GM23338 (cell line): ENCODE measurements at places on chromosomes 7 and 10. TPM values are rescaled to one million over a fixed set of nuclear protein-coding genes. Genes with fewer than 3 reads are reported as not detected.

DNA sequence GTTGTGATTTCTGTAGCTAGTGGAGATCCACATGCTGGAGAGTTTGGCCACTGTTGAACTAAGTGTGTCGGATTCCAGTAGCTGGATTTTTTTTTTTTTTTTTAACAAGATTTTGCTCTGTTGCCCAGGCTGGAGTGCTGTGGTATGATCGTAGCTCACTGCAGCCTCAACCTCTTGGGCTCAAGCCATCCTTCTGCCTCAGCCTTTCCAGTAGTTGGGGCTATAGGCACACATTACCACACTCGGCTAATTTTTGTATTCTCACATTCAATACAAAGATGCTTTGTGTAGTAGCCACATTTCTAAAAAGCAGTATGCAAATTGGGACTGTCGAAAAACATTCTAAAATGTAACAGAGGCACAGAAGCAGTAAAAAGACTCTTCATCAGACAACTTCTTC, 63.5 kb downstream of the RABGEF1 start:
- no peak for DNase-seq
- H3K27me3 ChIP-seq: no peaks in the 10 kb centered on the region
- H3K4me3 ChIP-seq: no peak overlapping the region
- peaks cover 8% of the 10 kb centered on the region for H3K36me3 ChIP-seq

DNA sequence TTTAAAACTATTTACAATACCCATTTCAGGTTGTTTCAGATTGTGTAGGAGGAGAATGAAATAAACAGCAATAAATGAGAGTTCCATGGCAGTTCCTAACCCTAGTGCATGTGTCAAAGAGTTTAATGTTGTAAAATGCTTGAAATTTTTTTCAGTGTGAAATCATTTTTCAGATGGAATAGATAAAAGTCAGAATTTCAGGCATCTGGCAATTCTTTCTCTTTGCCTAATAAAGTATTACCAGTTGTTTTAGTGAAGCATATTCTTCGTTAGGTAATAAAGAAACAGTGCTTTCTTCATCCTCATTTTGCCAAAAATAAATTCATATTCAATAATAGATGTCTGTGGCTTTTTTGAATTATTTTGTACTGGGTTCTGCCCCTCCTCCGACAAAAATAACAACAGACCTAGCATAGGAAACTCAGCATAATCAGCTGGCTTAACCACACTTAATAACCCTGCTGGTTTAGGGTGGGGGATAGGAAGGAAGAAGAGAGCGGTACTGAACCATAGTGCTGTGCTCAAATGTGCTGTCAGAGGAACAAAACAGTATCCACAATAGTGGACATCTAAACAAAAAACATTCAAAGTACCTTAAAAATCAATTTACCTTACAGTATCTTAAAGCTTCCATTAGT, 39.1 kb downstream of the MINDY3 start:
- no peaks in the 10 kb centered on the region for H3K36me3 ChIP-seq
- DNase-seq: no peak
- H3K27ac ChIP-seq: no peak overlapping the region
- no peaks in the 10 kb centered on the region for H3K4me1 ChIP-seq
- no peaks in the 10 kb centered on the region for H3K27me3 ChIP-seq
- no peak overlapping the region for H3K4me3 ChIP-seq

- no peaks in the 10 kb centered on the region for H3K27me3 ChIP-seq
- H3K4me3 ChIP-seq: no peak overlapping the region
- H3K36me3 ChIP-seq: no peaks in the 10 kb centered on the region
- no peak for DNase-seq
- H3K4me1 ChIP-seq: no peaks in the 10 kb centered on the region
Observed at GRCh38 chr7:103972779-103973434, 16.6 kb downstream of the RELN start.

Gene UPK3B
- total RNA-seq: 3.0 and 5.2 TPM in 2 replicates

GRCh38 chr7:4753598-4754432, 21.6 kb upstream of the AP5Z1 start:
- H3K27ac ChIP-seq: no peak overlapping the region
- DNase-seq: peak; percentile 89
- H3K4me1 ChIP-seq: no peaks in the 10 kb centered on the region
- H3K4me3 ChIP-seq: no peak overlapping the region
- H3K36me3 ChIP-seq: no peaks in the 10 kb centered on the region
- H3K27me3 ChIP-seq: no peaks in the 10 kb centered on the region

GRCh38 chr7:132240821-132241422, 335.3 kb downstream of the PLXNA4 start:
- no peak overlapping the region for H3K4me3 ChIP-seq
- H3K36me3 ChIP-seq: peaks cover 4% of the 10 kb centered on the region; the same call in 1 of the 2 replicates

DNA sequence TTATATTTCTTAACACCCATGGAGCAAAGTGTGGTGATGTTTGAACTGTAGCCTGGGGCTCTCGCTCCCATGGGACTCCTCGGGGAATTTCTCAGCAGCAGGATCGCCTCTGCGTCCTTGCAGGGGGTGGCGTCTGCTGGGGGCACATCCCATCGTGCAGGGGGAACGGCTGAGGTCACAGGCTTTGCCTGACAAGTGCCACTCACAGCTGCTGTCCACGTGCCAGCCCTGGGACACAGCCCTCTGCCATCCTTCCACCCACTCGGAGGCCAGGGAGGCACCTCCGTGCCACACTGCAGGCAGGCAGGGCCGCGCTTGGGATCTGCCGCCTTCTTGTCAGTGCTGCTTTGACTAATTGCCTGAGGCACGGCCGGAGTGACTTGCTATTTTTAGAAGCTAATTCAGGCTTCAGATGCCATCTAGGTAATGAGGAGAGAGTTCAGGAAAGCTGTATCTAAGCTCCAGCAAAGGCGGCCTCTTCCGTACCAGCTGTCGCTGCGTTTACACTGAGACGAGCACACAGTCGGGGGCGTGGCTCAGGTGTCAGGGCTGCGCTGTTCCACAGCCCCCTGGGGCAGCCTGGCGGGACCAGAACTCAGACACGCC, 45.7 kb downstream of the PITRM1 start:
- no peak overlapping the region for H3K4me3 ChIP-seq
- no peaks in the 10 kb centered on the region for H3K27me3 ChIP-seq
- DNase-seq: no peak

- H3K4me3 ChIP-seq: no peak overlapping the region
- H3K4me1 ChIP-seq: no peaks in the 10 kb centered on the region
- DNase-seq: no peak
- no peaks in the 10 kb centered on the region for H3K27me3 ChIP-seq
- H3K36me3 ChIP-seq: no peaks in the 10 kb centered on the region
- H3K27ac ChIP-seq: no peak overlapping the region
Observed at GRCh38 chr10:126659750-126660149, 10.7 kb downstream of the C10orf90 start.

DNA sequence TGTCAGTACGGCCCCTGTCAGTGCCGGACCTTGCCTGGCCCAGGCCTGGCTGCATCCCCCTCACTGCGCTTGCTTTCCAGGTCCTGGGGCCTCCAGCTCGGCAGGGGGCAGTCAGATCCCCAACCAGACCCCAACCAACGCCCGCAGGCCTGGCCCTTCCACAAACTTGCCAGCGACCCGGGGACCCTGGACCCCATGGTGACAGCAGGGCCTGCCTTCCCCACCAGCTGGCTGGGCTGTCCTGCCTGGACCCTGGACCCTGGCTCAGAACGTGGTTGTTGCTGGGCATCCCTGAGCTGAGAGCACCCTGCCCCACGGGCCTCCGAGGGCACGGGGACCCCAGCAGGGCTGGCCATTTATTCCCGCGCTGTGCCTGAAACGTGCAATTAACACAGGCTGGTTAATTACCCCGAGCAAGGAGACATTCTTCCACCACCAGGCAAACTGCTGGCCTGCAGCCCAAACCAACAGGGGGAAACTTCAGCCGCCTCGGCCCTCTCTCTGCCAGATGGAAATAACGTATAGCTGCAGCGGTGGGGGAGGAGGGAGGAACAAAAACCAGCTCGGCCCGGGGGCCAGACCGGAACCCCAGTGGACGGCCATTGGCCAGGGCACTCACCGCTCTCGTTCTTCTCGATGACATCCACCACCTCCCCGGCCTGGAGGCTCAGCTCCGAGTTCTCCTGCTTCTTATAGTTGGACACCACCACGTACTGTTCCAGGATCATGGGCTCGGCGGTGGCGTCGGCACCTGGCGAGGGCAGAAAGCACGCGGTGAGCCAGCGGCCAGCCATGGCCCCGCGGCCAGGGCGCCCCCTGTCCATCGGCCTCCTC, 167.1 kb downstream of the NEURL1 start:
- no peak overlapping the region for H3K27ac ChIP-seq
- H3K4me3 ChIP-seq: no peak overlapping the region
- H3K36me3 ChIP-seq: no peaks in the 10 kb centered on the region
- no peaks in the 10 kb centered on the region for H3K27me3 ChIP-seq
- no peaks in the 10 kb centered on the region for H3K4me1 ChIP-seq

DNA sequence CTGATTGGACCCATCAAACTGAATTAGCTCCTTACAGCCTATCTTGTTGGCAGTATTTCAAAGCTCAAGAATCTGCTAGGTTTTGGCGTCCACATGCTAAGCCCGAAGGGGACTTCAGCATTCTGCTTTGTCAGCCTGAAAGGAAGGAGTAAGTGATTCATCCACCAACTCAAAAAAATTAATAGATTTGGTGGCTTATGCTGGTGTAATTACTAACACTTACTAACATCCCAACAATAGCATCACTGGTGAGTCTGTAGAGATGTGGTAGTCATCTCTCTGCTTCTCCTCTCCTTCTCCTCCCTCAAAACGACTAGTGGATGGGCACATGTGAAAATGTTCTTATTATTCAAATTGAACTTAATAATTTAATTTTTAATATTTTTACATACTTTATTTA, 53.8 kb upstream of the EGR2 start:
- no peak overlapping the region for H3K27ac ChIP-seq
- H3K27me3 ChIP-seq: no peaks in the 10 kb centered on the region
- DNase-seq: no peak
- H3K36me3 ChIP-seq: no peaks in the 10 kb centered on the region
- H3K4me3 ChIP-seq: no peak overlapping the region

- peaks cover 5% of the 10 kb centered on the region for H3K4me1 ChIP-seq
- no peaks in the 10 kb centered on the region for H3K36me3 ChIP-seq
- no peak for DNase-seq
- no peaks in the 10 kb centered on the region for H3K27me3 ChIP-seq
Observed at GRCh38 chr7:7745966-7746365, 27.6 kb upstream of the RPA3 start.

GRCh38 chr10:25914776-25915175, 19.3 kb upstream of the MYO3A start:
- H3K27me3 ChIP-seq: no peaks in the 10 kb centered on the region
- H3K4me3 ChIP-seq: no peak overlapping the region
- no peak overlapping the region for H3K27ac ChIP-seq
- no peak for DNase-seq
- H3K4me1 ChIP-seq: no peaks in the 10 kb centered on the region; the same call in 1 of the 2 replicates

DNA sequence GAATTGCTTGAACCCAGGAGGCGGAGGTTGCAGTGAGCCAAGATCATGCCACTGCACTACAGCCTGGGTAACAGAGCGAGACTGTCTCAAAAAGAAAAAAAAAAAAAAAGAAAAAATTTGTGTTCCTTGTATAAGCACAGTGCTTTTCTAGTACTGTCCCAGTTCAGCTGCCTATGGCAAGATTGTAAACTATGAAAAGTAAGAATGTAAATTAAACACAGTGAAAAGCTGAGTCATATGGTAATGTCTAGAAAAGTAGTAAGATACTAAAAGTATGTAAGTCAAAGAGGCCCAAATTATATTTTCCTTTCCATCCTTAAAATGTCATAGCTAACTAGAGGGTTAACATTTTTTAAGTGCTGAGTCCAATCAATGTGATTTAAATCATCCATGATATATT, 42.8 kb downstream of the RBM20 start:
- DNase-seq: no peak
- H3K4me3 ChIP-seq: no peak overlapping the region
- H3K27me3 ChIP-seq: no peaks in the 10 kb centered on the region
- H3K4me1 ChIP-seq: peaks cover 16% of the 10 kb centered on the region

DNA sequence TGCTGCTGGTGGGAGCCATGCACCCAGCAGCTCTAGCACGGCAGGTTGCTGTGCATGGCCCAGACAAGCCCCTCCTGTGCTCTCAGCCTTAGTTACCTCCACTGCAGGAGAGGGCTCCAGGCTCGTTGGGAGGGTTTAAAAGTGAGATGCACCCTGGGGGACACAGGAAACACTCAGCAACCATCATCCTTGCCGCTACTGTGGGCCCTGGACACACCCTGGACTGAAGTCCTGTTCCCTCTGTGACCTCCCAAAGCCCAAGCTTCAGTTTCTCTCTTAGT, 49.0 kb downstream of the FOXL3 start:
- H3K4me3 ChIP-seq: no peak overlapping the region
- no peaks in the 10 kb centered on the region for H3K27me3 ChIP-seq
- no peaks in the 10 kb centered on the region for H3K36me3 ChIP-seq
- H3K4me1 ChIP-seq: no peaks in the 10 kb centered on the region
- H3K27ac ChIP-seq: no peak overlapping the region

- H3K4me1 ChIP-seq: peaks cover 46% of the 10 kb centered on the region
- no peaks in the 10 kb centered on the region for H3K36me3 ChIP-seq
- no peak overlapping the region for H3K27ac ChIP-seq
Observed at GRCh38 chr10:44295644-44296241, 89.2 kb downstream of the CXCL12 start.

GRCh38 chr10:13272164-13272571, 27.7 kb downstream of the PHYH start:
- no peaks in the 10 kb centered on the region for H3K27me3 ChIP-seq
- H3K4me1 ChIP-seq: peaks cover 30% of the 10 kb centered on the region
- no peak overlapping the region for H3K4me3 ChIP-seq
- DNase-seq: peak; percentile 48
- peak overlapping the region; percentile 81 for H3K27ac ChIP-seq
- no peaks in the 10 kb centered on the region for H3K36me3 ChIP-seq

GRCh38 chr7:32513210-32513609, 17.9 kb downstream of the AVL9 start:
- H3K27me3 ChIP-seq: no peaks in the 10 kb centered on the region
- H3K36me3 ChIP-seq: peaks cover 23% of the 10 kb centered on the region
- DNase-seq: peak; percentile 63
- H3K4me1 ChIP-seq: peaks cover 18% of the 10 kb centered on the region
- H3K27ac ChIP-seq: peak overlapping the region; percentile 77

DNA sequence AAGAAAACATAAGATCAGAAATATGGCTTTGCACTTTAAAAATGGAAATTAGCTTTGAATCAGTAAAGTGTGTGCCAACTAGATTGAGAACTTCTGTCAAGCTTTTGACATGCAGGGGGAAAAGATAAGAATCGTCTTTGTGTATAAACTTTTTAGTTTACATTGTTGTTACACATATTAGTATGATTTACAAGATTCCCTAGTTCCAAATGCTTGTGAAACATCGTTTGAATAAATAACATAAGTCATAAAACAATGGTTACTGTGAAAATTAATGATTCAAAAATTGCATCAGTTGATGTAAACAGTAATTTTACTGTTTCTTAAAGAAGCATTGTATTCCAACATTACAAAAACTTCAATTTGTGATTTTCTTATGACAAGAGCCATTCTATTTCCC, 207.6 kb upstream of the MTPN start:
- no peak overlapping the region for H3K27ac ChIP-seq
- no peak for DNase-seq
- H3K4me3 ChIP-seq: no peak overlapping the region
- no peaks in the 10 kb centered on the region for H3K4me1 ChIP-seq

Gene ELAPOR2
- 27.1 and 42.9 TPM in 2 replicates for total RNA-seq

- no peaks in the 10 kb centered on the region for H3K36me3 ChIP-seq
- H3K4me3 ChIP-seq: no peak overlapping the region
- no peaks in the 10 kb centered on the region for H3K27me3 ChIP-seq
- no peak overlapping the region for H3K27ac ChIP-seq
- H3K4me1 ChIP-seq: no peaks in the 10 kb centered on the region
- no peak for DNase-seq
Observed at GRCh38 chr7:52838981-52839411, 196.4 kb upstream of the POM121L12 start.
